Liver (tissue), 10 donors: ENCODE measurements at places on chromosomes 13 and 19.

DNA sequence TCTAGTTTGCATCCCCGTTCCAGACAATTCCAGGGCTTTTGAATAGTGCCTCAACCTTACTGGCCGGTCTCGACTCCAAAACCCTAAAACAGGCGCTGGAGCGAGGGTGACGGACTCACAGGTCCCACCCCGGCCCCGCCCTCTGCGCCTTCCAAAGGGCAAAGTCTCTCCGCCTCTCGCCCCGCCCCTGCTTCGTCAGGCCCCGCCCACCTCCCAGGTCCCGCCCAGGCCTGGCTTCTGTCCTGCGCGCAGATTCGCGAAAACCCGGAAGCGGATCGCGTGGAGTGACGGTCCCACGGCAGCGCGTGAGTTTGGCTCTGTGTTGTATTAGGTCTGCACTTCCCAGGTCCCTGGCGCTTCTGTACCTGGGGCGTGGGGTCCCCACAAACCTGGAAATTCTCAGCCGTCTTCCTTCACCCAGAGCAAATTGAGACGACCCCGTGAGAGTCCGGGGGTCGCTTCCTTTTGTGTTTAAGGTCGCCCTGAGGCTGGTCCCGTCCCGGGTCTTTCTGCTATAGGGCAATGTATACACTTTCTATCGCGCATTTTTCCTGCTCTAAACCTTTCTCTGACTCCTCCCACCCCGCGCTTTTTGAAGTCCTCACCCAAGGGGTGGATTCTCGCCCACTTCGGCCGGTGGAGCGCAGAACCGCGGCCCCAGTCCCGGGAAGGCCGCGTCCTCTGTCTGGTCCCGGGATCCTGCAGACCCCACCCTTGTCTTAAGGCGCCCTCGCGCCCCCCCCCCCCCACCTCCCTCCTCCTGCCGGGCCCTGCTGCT is at the start of gene ZNF813:
Gene ZNF813 (plus strand): TSS at position 249 of the 778 bp plus-strand sequence. CDS start 16,090 bp downstream, outside the sequence.
- DNase-seq: peak; percentile 99

- DNase-seq: no peak
Measured at GRCh38 chr13:40966298-40966697, 52.8 kb downstream of the ELF1 start.

DNA sequence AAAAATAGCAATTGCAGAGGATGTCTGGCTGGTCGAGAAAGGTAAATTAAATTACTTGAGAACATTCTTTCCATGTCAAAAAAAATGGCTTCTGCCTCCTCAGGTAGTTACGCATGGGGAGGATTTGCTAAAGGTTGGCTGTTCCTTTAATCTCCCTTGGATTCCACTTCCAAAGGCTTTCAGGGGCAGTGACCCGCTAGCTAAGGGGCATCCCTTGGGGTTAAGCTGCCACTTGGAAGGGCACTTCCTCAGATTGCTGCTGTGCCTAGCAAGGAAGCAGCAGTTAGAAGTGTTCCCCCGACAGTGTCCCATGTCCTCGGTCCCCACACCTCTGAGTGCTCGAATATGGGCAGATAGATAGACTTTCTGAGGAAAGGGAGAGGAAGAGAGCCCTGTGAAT is 108.5 kb downstream of the RGCC start:
- DNase-seq: no peak

DNA sequence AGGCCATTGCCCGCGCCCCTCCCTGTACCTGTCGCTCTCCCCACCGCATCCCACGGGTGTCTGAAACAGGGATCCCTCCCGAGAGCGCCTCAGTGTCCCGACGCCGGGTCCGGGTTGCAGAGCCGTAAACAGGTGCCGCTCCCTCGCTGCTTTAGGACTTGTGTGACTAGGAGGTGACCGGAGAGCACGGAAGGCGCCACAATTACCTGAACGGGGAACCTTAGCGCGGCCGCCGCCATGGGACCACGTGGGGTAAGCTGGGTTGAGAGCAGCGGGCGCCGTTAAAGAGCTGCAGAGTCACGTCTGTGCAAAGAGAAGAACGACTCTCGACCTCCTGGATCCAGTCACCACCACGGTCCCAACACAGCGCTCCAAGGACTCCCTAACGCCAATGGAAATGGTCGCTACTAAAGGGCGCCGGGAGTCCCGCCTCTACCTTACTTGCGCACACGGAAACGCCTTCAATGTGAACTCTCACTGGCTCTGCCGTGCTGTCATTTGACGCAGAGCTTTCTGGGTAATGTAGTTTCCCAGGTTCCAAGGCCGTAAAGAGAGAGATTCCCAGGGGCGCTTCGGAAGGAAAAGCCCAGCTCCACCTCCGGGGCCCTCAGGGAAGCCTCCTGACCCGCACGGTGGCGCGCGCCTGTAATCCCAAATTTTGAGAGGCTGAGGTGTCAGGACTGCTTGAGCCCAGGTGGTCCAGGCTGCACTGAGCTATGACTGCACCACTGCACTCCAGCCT is at the start of gene ZNF552:
Gene ZNF552 (minus strand): TSS at position 409 of the 742 bp plus-strand sequence. CDS start 170 bp downstream, at position 239.
- DNase-seq: peak; percentile 84

GRCh38 chr19:58096884-58097283 is 1.1 kb downstream of the ZSCAN18 start:
- no peak for DNase-seq

GRCh38 chr19:40641281-40641680 is 40.1 kb downstream of the LTBP4 start:
- no peak for DNase-seq

GRCh38 chr19:54106716-54107115 is 4.1 kb downstream of the NDUFA3 start:
- DNase-seq: no peak

- DNase-seq: no peak
Measured at GRCh38 chr19:50008532-50008931, 16.6 kb downstream of the VRK3 start.

DNA sequence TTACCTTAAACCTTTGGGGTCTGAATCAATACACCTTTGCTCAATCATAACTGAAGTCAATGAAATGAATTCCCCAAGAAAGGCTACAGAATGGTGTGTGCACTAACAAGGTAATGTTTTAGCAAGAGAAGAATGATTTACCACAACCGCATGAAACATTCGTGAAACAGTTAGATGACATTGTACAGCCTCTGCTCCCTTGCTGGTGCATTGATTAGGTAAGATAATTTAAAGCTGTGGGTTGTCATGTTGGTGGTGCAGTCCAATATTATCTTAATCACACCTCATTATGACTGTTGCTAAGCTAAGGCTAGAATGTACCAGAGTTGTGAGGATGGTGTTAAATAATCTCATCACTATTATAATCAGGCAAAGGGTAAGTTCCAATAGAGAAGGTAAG is 1673.2 kb upstream of the PRR20A start:
- DNase-seq: no peak

DNA sequence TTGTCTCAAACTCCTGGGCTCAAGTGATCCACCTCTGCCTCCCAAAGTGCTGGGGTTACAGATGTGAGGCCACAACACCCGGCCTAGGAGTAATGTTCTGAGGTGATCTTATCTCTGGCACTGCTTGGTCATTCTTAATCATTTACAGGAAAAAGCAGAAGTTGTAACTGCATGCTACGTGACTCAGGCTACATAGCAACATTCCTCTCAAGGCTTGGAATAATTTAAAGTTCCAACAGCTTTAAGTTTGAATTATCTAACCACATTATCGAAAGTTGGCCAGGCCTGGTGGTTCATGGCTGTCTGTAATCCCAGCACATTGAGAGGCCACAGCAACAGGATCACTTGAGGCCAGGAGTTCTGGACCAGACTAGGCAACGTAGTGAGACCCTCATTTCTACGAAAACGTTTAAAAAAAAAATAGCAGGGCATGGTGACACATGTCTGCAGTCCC is 3.9 kb upstream of the B9D2 start:
- DNase-seq: no peak

DNA sequence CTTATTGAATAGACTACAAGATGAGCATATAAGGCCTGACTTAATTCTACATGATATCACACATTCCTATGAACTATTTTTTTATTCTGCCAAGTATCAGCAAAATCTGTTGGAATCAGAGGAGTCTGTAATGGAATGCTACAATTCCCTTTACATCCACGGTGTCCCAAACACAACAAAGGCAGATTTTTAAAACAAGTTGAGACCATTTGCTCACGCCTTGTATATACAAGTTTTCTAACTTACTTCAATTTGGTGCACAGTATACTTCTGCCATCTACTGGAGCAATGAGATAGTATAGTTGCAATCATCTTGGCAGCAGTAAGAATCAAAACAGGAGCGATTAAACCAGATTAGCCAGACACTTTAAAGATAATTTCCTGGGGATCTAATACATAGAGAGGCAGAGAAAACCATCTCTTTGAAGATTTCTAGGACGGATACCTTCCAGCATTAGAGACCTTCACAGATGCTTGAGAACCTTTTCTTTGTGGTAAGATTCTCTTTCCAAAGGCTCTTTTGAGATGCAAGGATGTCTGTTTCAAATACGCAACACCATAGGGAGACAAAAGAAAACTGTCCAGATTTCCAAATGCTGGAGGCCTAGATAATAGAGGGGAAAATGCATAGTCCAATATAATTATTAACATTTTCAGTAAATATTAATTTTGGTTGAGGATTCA is 302.0 kb upstream of the MIR17HG start:
- no peak for DNase-seq

DNA sequence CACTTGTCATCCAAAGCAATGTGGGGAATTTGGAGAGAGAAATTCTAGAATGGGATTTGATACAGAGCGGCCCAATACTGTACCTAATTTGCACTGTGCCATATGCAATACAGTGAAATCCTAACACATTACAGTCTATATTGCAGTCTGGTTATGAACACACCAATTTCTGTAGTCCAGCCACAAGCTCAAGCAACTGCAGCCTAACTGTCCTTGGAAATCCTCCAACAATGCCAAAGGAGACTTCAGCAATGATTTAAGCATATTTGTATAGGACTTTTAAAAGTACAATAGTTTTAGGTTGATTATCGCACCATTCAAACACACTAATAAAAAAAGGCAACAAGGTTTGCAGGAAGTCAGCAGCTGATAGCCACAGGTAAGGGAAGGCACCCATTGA is 17.3 kb downstream of the DIAPH3 start:
- DNase-seq: no peak

GRCh38 chr19:51509823-51510660 is 8.4 kb upstream of the SIGLEC12 start:
- no peak for DNase-seq

DNA sequence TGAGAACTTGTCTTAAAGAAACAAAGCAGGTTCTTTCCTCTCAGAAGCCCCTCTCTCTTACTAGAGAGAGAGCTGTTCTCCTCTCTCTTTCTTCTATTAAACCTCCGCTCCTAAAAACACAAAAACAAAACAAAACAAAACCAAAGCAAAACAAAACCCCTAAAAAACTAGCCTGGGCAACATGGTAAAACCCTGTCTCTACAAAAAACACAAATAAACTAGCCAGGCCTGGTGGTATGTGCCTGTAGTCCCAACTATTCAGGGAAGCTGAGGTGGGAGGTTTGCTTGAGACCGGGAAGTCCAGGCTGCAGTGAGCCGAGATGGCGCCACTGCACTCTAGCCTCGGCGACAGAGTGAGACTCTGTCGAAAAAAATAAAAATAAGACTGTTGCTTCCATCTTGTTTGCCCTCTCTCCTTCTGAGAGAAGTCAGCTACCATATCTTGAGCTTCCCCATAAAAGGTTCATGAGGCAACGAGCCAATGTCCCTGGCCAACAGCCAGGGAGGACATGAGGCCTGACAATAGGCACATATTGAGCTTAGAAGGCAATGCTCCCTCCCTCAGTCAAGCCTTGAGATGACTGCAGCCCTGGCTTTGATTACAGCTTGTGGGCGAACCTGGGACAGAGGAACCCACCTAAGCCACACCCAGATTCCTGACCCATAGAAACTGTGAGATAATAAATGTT is 17.5 kb upstream of the FLT3 start:
- DNase-seq: no peak

DNA sequence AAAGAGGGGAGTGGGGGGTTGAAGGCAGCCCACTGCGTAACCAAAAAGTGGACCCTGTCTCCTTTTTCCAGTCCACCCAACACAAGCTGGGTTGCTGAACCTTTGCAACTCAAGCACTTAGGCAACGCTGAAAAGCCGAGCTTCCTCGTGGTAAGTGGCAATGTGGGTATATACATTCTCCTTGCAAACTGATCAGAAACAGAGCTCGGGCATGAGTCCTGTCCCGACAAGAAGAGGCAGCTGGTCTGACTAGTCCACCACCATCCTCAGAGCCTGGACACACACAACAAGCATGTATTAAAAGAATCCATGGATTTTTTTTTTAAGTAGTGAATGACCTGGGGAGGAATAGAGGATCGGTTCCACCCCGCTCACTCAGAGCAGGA is 240.6 kb upstream of the ZNF507 start:
- DNase-seq: no peak

- no peak for DNase-seq
Measured at GRCh38 chr19:34731019-34731829, 2.8 kb upstream of the ZNF181 start.

- no peak for DNase-seq
Measured at GRCh38 chr13:110150384-110151101, 156.4 kb downstream of the COL4A1 start.

- no peak for DNase-seq
Measured at GRCh38 chr13:25701304-25701703, 329.5 kb downstream of the ATP8A2 start.

GRCh38 chr19:10238172-10238783 is 7.1 kb upstream of the S1PR2 start:
- no peak for DNase-seq

GRCh38 chr13:32297206-32297605 is 18.0 kb downstream of the ZAR1L start:
- no peak for DNase-seq

- DNase-seq: no peak
Measured at GRCh38 chr13:46668302-46668720, 115.3 kb downstream of the LRCH1 start.

GRCh38 chr13:94859811-94860210 is 147.5 kb upstream of the SOX21 start:
- DNase-seq: no peak

GRCh38 chr19:3692141-3693024 is 7.9 kb downstream of the PIP5K1C start:
- DNase-seq: peak; percentile 52

- no peak for DNase-seq
Measured at GRCh38 chr13:43802511-43802910, 15.7 kb upstream of the ENOX1 start.

DNA sequence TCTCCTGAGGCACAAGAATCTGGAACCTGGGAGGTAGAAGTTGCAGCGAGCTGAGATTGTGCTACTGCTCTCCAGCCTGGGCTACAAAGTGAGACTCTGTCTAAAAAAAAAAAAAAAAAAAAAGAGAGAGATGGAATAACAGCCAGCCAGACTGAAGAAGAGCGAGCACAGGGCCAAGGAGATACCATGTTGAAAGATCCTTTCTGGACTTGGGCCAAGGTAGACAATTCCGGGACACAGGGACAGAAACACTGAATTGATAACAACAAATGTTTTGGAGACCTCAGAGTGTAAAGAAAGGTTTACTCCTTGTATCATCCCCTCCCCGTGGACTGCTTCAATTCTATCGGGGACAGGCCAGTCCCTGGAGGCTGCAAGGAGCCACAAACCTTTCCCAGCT is 4.6 kb downstream of the LPAR2 start:
- DNase-seq: no peak

DNA sequence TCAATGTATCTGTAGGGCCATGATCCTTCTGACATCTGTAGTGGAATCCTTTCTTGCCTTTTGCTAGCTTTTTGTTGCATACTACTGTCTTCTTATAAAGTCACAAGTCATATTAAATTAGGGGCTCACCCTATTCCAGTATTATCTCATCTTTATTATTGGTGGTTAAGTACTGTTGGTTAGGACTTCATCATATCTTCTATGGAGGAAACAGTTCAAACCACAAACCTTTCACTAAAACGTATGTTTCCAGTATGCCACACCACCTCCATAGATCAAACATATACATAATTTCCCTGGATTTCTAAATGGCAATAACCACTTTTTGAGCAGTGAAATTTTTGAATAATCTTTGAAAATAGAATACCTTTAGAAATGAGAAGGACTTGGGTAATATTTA is 62.8 kb upstream of the PCDH9 start:
- DNase-seq: no peak
